ENCODE measurements at places on chromosomes 2 and 18.

- DNase-seq, result no peak
These were observed 42.0 kb upstream of the UBE2E3 start for GRCh38 chr2:180938451-180938850.

DNA sequence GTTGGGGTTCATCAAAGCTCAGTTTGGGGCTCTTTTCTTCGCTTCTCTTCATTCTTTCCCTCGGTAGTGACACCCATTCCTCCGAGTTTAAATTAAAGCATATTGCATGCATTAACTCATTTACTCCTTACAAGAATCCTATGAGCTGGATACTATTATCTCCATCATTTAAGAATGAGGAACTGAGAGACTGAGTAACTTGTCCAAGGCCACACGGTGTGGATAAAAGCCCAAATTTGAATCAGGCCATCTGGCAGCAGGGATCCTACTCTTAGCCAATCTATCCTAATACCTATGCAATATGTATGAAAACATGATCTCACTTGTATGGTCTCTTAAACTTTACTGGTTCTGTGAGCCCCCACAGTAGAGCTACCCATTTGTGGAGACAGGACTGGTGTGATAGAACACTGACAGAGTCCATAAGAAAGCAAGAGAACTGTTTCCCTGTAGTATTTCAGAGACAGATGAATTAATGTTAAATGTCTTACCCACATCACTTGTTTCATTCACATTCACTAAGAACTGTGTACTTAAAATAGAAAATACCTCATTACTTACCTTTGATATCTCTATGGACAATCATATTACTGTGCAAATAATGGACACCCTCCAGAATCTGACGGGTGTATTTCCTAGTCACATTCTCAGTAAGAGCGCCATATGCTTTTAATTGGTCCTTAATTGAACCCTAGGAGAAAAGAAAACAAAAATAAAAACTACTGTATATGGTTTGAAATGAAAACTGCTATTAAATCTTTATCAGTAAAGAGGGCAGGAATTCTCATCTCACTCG, 20.4 kb upstream of the ERCC3 start:
- no peak for DNase-seq

DNA sequence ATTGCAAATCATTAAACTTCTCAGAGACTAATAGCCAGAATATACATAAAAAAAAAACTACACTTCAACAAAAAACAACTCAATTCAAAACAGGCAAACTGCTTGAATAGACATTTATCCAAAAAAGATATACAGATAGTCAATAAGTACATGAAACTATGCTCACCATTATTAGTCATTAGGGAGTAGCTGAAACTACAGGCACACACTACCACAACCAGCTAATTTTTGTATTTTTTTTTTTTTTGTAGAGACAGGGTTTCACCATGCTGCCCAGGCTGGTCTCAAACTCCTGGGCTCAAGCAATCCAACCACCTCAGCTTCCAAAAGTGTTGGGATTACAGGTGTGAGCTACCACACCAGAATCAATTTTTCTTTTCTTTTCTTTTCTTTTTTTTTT, 16.9 kb downstream of the RPRD1A start:
- DNase-seq, result no peak

- no peak for DNase-seq
These were observed 3.6 kb upstream of the PTPN18 start for GRCh38 chr2:130352237-130352636.

DNA sequence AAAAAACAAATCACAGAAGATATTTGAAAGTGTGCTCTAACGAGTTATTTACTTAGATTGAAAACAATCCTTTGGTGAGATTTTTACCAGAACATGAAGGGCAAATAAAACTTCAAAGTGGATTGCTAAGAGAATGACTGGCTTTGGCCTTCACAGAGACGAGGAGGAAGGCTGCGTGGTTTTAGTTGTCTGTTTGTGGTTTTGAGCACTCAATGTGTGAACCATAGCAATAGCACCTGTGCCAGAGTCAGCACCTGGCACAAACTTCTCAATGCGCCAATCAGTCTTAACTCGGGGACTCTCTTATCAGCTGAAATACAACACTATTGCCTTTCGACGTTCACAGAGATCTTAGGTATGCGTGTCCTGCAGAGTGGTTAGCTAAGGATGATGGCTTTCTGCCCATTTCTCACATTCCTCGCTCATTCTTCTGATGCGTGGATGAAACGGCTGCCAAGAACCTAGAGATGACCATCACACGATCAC, 70.0 kb downstream of the MBP start:
- DNase-seq, result no peak

DNA sequence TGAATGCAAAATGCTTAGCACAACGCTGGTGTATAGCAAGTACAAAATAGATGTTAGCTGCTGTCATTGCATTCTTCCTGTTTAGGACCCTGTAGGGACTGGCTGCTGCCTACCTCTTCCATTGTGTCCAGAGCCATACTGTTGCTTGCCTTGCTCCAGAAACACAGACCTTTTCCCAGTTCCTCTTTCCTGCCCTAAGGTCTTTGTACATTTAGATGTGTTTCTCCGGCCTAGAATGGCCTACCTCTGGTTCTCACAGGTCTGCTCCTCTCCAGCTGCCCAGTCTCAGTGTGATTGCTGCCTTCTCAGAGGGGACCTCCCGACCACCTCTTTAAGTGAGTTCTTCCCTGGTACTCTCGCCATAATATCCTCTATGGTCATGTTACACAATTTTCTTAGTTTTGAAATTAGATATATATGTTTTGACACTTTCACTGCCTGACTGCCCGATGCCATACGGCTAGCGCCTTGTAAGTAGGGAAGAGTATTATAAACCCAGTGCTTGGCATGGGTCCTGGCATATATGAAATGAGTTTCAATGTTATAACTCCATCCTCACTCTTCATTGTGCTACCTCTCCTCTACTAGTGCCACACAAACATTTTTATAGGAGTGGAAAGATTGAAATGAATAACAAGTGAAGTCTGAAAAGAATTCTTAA, 48.3 kb downstream of the RFTN2 start:
- DNase-seq, result no peak

- no peak for DNase-seq
These were observed 2.8 kb upstream of the PPP4R3B start for GRCh38 chr2:55620123-55620779.

DNA sequence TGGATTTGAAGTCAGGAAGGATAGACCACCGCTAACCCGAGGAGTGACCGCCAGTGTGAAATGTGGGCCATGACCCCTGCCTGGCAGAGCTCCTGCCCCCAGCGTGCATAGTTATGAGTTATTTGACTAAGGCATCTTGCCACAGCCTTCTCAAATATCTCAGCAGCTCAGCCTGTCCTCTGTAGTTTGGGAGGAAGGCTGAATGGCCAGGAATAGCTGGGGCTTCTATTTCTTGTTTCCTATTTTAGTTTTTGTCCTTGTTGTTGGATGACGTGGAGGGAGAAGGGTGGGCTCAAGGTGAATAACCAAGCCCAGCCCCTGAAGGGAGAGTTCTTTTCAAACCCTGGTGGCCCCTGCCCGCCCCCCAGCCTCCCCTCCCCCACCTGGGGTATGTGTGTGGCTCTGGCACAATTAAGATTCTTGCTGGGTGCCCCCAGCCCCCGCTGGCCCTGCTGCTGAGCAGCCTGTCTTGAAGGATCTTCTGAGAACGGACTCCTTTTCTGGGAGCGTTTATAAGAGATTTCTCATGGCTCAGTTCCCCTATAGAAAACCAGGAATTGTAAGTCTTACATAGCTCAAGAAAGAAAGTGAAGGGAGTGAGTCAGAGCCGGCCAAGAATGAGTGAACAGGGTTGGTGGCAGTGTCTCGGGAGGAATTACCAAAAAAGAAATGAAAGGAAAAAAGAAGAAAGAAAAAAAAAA, 157.4 kb downstream of the GLI2 start:
- DNase-seq, result no peak

DNA sequence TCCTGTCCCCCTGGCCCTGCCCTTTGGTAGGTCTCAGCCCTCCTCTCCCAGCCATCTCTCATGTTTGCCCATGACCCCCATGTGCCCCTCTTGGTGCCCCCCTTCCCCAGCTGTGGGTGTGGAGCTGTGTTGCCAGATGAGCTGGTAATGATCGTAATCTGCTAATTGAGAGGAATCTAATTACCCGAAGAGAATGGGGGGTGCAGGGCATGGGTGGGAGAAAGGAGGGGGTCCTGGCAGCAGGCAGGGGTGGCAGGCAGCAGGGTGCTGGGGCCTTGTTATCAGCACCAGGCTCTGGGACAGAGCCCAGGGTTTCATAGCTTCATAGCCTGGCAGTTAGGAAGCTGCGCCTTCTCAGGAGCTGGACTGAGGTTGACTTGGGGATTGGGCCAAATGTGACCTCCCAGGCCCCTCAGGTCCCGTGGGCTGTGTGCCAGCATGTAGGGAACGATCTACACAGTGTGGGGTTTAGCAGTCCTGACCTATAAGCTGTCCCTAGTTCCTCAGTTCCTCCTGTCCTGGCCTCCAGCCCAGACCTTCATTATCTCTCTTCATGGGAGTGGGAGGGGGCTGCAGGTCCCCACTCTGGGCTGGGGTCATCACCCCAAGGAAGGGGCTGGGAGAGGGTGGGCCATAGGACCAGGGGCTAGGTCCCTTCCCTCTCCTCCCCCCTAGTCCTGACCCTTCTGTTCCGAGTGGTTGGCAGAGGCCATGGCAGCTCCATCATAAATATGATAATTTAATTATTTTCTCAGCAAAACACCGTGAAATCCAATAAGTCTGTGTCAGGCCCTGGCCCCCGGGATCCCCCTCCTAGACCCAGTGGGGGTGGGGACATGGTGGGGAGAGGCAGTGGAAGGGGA, 6.5 kb upstream of the ASIC4 start:
- peak; percentile 81 for DNase-seq

GRCh38 chr2:124480958-124481357, 455.9 kb downstream of the CNTNAP5 start:
- no peak for DNase-seq

- no peak for DNase-seq
These were observed 43.0 kb upstream of the CHMP1B start for GRCh38 chr18:11808001-11808855.

DNA sequence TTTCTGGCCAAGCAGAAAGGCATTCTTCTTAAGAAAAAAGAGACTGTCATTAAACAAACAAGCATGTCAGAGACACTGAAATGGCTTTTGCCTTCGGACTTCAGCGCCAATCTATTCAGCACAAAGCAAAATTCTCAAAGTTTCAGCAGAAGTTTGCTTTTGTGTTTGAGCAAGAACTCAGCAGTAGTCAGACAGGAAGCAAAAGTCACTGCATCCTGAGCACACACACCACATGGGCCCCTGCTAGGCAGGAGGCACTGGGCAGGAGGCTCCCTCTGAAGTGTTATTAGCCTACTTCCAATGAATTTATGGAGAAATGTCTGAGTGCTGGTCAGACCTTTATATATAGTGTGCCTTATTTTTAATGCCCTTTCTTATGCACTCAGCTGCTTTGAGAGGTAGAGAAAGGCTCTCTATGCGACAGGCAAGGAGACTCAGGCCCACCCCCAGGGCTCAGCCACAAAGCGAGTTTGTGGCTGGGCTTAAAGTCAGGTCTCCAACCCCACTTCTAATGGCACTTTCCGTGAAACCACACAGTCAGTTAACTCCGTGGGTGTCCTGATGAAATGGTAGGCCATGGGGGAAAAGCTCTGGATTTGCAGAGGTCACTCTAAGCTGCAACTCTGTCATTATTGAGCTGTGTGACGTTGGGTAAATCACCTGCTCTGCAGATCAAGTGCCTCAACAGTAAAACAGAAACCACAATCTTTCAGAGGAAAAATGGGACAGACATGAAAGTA, 161.0 kb upstream of the TMEM200C start:
- no peak for DNase-seq

DNA sequence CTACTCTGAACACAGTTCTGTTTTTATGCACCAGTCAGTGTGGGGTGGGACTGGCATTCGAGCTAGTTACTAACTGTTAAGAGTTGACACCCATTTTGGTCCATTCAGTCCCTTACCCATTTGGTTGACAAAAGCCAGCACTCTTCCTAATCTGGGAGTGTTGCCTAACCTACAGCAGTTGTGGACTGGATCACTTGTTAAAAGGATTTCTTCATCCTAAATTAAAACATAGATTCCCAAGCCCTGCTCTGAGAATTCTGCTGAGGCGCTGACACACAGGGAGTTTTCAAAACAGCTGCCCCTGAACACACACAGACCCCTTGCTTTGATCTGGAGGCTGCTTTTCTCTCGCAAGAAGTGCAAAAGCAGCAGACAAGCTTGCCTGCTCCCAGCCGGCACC, 6.4 kb downstream of the TIMM21 start:
- DNase-seq, result no peak

DNA sequence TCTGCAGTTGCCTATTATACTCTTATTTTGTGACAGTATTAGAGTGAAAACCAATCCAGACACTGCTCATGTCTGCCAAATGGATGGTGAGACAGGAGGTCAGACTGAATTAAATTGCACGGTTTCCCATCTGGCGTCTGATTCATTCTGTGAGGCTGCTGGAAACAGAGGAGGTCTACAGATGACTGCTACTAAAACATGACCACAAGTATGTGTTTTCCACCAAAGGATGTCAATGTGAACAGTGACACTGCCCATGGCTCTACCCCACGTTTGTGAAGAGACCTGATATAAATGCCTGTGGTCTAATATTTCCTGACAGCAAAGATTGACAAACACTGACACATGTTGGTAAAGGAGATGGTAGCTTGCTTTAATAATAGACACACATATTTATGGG, 104.3 kb upstream of the ST6GAL2 start:
- no peak for DNase-seq

DNA sequence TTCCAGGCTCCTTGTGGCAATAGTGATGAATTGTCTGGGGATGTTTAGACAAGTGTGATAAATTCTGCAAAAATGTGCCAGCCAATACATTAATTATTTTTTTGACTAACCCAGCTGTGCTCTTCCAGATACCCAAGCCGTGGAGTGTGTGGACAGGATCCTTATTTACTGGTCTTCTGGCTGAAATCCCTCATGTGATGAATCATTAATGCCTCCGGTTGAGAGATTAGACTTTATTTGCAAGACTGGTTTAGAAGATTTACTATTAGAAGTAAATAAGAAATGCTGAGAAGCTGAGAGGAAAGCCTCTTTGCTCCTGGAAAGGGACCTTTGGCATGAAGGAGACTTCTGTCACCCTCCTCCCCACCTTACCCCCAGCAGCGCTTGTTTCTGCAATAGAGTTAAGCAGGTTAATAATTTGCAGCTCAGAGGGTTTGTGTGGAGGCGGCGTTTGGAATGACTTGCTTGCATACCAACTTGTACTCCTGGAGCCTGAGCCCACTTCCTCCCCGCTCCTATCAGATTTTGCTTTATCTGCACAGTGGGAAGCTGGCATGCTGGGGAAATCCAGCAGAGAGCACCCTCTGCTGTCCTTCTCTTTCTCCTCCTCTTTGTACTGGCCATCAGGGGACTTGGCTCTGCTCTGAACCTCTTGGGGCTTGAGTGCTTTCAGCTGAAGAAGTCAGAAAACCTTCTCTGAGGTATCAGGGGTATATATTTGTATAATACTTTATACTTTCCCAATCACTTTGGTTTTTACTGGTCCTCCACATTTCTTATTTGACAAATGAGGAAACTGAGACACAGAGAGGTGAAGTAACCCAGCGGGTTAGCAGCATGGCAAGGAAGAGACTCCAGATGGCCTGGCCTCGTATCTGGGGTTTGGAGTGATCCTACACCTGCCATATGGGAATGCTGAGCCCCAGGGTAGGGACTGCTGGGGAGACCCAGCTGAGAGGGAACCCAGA, 16.3 kb downstream of the SLC3A1 start:
- DNase-seq, result no peak
